ENCODE measurements at places on chromosomes 13 and 19. TPM values are rescaled to one million over a fixed set of nuclear protein-coding genes. Genes with fewer than 3 reads are reported as not detected.

GRCh38 chr13:45282994-45283393 is 58.0 kb downstream of the TPT1 start:
- DNase-seq: no peak

- no peak for DNase-seq
Observed at GRCh38 chr13:35768551-35768950, 292.1 kb upstream of the MAB21L1 start.

GRCh38 chr13:91123456-91124127 is 223.9 kb upstream of the MIR17HG start:
- DNase-seq: no peak

GARIN5A gene
- 2.6 TPM for total RNA-seq

DNA sequence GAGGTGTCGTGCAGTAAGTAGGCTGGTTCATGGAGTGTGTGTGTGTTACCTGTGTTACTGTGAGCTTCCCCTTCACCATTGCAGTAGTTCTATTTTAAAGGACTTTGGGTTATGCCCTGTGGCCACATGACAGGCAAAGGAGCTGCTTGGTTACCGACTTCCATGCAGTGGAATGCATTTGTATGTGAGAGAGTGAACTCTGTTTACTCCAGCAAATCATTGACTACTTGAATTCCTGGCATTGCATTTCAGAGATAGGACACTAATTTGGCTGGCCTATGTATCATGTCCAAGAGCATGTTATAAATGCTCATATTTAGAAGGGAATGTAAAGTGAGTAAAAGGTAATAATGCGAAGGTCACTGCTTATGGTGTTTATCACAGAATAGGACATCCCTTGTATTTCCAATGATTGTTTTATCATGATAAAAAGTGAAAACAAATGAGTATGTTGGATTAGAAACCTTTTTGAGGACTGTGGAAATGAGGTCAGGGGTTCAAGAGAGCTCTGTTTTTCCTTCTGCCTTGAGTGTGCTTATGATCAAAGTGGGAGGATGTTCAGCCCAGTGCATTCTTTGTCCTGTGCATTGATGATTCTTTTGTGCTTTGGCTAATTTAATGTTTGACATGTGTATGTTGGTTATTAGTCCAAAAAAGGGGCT is 156.5 kb downstream of the LMO7 start:
- DNase-seq: no peak

DNA sequence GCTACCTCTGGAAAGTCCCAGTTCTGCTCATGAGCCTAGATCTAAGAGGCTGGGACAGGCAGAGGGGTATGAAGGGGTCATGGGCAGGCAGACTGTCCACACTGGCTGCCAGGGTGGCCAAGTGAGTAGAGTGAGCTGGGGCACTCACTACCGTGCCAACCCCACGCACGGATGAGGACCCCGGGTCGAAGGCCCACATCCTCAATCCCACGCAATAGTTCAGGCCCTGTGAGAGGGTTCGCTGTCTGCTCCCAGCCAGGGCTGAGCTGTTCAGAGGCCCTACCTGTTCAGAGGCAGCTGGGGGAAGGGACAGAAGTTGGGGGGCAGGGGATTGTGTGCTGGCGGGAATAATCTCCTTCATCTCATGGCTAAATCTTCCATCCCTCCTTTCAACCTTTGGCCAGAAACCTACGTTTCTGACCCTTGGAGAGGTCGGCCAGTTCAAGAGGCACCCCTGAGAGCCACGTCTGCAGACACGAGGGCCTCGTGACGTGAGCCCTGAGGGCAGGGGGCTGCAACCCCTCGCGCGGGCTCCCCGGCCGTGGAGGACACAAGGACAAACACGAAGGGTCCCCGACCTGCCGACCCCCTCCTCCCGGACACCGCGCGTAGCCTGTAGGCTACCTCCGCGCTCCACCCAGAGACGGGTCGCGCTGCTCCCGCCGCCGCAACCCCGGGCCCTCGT is 1.0 kb upstream of the RPS5 start:
- no peak for DNase-seq

KCTD15 gene
- 8.0 TPM for total RNA-seq

GRCh38 chr13:105165449-105166125 is 1369.9 kb downstream of the EFNB2 start:
- DNase-seq: peak; percentile 23
